ENCODE measurements at places on chromosomes 6 and 20.

DNA sequence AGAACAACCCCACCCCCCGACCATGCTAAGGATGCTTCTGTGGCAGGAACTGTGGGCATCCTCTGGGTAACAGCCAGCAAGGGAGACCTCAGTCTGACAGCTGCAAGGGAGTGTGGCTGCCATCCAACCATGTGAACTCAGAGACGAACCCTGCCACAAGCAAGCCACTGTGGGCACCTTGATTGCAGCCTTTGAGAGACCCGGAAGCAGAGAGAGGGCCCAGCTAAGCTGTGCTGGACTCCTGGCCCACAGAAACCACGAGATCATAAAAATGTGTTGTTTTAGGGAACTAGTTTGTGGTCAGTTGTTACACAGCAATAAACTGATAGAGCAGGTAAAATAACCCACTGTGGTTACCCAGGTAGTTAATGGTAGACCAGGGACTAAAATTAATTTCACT, 414.6 kb downstream of the CDH26 start:
- no peak for DNase-seq

- DNase-seq, result no peak
Measured at GRCh38 chr6:2791450-2791974, 26.3 kb downstream of the WRNIP1 start.

GRCh38 chr6:112029045-112029822, 24.7 kb upstream of the CCN6 start:
- peak; percentile 62 for DNase-seq

DNA sequence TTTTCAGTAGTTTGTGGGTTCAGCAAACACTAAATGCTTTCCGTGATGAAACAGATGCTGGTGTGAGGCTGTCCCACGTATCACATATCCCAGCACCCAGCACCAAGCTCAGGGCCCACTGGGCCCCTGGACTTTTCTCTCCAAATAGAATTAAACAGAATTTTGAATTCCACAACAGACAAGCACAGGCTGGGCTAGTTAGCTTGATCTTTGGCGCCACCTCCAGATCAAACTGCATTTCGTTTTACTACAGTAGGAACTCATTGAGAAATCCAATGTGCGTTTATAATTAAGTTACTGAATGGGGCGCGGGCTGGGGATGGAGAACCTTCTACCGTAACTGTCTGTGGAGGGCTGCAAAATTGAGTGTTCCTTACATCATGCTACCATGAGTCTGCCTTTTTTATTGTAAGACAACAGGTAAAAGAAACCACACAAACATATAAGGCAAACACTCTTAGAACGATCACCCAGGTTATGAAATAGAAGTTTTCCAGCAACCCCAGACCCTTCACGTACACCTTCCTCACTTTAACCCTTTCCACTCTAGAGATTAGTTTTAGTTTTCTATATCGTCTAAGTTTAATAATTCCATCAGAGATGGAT, 107.8 kb downstream of the ZFP64 start:
- DNase-seq, result peak; percentile 62

DNA sequence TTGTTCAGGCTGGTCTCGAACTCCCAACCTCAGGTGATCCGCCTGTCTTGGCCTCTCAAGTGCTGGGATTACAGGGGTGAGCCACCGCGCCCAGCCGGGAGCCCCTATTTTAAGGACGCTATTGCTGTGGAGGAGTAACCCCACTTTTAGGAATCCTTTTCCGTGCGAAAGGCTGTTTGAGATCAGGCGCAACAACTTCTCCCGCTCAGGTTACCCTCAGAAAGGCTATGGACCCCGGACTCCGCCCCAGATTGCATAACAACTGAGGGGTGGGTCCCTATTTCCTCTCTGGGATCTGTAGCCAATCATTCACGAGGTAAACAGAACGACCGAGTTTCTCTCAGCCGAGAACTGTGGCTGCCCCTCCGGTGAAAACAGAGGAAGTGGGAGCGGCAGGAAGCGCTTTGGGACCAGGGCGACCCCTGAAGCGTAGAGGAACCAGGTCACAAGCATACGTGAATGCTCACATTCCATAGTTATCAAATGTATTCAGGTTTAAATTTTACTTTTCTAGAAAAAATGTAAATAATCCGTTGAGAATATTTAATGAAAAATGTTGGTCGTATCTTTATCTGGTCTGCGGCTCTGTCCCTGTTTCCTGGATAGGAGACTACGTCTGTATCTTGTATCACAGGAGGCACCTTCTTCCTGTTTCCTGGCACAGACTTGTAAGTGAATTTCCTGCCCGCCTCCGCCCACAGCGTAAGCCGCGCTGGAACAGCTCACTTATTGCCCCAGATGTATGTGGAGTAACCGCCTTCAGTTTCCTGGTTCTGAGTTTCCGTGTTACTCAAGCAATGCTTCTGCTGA, 26.8 kb downstream of the HLA-E start:
- DNase-seq, result peak; percentile 83

- DNase-seq, result no peak
Measured at GRCh38 chr6:155311583-155311982, 2.7 kb downstream of the TFB1M start.

DNA sequence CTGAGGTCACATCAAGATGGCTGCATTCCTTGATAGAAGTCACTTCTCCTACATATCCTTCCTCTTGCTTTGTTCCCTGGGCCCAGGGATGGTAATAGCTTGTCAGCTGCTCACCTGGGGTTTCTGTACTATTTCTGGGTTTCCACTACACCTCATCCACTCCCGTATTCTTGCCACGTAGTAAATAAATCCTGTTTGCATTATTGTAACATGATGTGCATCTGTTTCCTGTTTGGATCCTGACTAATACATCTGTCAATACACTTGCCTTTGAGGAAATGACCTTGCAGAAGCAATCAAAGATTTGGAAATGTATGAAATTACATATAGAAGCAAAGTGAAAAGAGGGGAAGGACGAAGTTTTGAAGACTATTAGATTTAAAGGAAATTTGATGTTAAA, 619.0 kb downstream of the PHF3 start:
- DNase-seq, result no peak

GRCh38 chr6:68506911-68507310, 128.2 kb upstream of the ADGRB3 start:
- peak; percentile 1 for DNase-seq
